Mammary epithelial cell (primary cell): ENCODE measurements at places on chromosomes 12 and 14.
A peak's percentile ranks its signal among the peaks of the same experiment; 100 is the strongest.

DNA sequence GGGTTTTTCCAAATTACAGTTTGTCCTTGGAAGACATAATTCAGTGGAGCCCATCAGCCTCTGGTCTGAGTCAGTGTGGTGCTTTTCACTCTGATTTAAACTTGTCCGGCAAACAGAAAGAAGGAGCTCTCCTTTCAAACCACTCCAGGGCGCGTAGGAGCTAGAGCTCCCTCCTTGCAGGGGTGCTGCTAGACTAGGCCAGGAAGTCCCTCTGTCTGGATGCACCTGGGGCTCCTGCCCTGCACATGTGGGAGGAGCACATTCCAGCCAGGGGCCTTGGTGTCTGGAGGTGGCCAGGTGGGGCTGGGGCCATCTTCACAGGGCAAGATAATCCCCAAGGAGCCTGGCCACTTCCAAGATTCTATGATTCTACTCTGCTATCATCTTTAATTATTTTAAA is 3.1 kb downstream of the SERPINA3 start:
- DNase-seq = no peak

DNA sequence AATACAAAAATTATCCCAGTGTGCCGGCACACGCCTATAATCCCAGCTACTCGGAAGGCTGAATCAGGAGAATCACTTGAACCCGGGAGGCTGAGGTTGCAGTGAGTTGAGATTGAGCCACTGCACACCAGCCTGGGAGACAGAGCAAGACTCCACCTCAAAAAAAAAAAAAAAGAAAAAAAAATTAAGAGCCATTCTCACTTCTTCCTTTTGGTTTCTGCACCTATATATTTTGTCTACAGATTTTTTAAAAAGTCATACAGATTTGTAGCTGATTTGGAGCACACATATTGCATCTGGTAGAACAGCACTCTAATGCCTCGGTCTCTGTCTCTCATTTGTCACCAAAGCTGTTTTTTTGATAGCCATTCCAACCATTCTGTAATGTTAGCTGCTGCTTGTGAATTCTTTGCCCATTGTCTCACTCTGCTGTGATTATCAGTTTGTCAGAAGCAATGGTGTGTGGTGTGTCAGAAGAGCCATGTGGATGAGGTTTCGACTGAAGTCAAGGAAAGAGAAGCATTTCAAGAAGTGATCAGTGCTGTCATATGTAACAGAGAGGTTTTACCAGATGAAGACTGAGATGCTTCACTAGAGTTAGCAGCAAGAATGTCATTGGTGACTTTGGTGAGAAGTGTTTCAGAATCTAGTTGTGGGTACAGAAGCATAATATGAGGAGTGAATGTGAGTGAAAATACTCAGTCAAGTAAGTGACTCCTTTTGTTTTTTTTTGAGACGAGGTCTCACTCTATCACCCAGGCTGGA is 8.7 kb upstream of the KTN1 start:
- no peak for DNase-seq

DNA sequence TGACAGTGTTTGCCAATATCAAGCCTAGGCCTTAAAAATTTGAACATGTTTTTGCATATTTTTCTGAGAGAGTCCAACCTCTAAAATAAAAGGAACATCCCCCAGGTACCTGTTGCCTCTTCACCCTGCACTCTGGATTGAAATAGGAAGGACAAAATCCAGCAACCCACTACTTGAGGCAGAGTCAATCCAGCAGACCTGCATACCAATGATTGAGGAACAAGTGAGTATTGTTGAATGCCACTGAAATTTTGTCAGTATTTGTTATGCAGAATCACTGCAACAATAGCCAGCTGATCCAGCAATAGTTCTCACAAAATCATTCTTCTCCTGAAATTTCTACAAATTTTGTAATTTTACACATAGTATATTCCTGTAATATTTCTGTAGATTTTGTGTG is 460.6 kb upstream of the FOXG1 start:
- no peak for DNase-seq

DNA sequence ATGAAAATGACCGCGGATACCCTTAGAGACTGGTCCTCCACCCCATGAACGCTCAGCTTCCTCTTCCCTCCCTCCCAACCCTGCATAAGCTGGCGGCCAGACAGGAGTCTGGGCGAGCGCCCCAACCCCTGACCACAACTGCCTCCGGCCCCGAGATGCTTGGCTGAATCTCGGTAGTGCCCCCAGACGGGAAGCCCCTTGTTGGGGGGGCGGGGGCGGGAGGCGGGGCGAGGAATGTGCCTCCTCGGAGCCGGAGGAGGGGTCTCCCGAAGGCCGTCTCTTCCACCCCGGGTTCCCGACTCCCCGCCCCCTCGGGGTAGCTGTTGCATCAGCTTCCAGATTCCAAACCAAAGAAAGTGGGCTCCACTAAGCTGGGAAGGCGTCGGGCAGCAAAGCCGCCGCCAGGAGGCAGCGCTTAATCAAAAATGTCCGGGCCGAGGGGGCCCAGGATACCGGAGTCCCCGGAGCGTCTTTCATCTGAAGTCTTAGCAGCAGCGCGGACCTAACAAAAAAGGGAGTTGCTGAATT is 7.1 kb upstream of the MRPL52 start:
- DNase-seq = peak; percentile 63

- DNase-seq = no peak
These were observed 69.9 kb upstream of the MON2 start for GRCh38 chr12:62396750-62397149.

DNA sequence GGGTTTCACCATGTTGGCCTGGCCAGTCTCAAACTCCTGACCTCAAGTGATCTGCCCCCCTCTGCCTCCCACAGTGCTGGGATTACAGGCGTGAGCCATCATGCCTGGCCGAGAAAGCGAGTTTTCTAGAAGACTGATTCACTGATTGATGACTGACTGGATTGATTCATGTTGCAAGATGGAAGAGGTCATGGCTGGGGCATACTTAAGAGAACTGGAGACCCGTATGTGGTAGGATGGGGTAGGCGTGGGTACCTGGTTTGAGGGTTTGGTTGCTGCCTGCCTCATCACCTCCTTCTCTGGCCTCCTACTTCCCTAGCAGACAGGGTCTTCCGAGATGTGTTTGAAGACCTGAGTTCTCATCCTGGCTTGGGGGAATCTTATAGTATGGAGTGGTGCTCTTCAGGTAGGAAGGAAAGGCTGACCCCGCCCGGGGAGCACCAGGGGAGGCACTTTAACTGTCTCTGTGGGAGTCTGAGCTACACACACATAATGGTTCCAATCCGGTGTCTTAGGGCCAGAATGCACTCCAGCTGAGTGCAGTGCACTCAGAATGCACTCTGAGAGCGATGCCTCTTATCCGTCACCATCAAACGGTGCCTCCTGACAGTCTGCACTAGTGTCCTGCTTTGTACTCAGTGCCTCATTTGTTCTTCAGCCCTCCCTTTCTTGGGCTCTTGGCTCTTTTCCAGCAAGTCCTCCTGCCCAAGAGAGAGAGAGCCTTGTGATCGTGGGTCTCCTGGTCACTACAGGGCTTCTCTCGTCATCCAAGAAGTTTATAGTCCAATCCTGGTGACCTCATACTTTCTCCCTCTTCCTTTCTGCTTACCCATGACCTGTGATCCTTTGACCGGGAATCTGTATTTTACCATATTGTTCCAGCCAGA is 19.7 kb downstream of the PLEKHG3 start:
- peak; percentile 85 for DNase-seq

DNA sequence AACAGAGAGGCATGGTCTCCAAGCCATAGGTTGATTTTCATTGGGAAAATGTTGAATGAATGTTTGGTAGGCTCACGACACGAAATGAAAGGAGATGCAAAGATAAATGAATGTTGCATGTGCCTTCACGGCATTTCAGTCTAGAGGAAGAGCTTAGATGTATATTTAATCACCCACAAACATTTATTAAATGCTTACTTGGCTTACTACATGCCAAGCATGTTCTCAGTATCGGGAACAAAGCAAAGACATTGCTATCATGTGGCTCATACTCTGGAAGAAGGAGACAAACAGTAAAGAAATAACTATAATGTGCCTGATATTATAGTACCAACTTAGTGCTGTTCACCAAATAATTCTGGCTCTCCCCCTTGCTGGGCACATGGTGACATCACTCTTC is 133.5 kb downstream of the LLPH start:
- no peak for DNase-seq

DNA sequence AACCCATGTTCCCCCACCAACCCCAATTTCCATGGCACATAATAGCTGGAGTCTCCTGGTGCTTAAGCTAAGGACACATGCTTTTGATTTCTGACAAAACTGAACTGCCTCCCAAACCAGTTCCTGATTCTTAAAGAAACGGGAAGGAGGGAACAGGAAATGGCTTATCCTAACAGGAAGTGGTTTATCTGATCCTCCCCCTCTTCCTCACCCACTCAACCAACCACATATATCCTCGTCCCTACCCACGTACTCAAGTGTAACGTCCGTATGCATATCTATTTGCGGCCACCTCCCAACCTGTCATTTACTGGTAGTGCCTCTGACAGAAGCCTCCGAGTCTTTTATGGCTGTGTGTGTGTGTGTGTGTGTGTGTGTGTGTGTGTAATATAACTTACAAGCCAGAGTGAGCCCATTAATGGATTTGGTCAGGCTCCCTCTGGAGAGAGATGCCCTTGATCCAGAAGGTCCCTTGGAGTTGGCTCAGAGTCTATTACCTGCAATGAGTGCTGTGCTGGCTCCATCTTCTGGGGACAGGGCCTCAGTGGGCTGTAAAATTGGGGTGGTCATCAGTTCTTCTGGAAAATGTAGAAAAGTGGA is 7.7 kb downstream of the DAZAP2 start:
- DNase-seq = no peak

DNA sequence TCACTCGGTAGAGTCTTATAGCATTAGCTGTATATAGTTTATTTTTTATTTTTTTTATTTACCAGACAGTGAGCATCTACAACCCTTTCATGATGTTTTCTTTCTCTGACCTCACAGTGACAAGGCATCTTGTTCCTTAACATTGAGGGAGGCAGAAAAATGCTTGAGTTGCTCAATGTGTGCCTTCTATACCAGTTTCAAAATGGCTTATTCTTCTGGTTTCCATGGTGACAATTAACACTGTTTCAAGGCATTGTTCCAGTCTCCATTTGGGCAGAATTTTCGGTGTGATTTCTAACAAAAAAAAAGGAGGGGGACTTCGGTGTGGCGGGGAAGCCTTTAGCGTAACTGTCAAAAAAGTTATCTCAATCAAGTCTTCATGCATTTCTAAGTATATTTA is 209.7 kb upstream of the NPAS3 start:
- DNase-seq = no peak

DNA sequence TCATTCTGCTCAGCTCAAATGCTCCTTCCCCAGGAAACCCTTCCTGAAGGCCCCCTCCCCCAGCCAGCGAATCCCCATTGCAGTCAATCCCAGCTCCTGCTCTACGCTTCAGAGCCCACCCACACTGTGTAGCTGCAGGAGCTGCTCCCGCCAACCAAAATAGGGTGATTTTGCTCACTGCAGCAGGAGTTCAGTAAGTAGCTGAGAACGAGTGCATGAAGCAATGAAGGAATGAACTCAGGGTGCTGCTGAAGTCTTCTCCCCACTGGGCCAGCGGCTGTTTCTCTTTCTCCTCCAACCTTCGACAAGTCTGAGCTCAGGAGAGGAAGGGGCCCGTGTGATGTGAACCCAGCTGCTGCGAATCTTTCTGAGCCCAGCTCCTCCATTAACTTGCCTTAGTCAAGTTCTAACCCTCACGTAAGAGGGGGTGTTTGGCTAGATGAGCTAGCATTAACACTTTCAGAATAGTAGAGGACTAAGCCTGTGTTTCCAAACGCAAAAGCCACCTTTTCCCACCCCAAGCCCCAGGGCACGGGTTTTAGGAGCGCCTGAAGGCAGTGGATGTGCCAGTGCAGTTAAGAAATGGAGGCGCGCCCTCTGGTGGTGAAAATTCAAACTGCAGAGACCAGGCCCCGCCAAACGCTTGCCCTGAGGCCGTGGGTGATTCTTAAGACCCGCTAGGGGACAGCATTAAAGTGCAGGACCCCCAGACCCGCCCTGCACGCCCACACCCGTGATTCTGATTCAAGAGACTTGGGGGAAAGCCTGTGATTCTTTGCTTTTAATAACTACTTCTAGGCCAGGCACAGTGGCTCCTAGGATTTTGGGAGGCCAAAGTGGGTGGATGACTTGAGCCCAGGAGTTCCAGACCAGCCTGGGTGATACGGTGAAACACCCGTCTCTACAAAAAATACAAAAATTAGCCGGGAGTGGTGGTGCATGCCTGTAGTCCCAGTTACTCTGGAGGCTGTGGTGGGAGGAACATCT is 11.9 kb upstream of the SERPINA4 start:
- DNase-seq = peak; percentile 21

GRCh38 chr12:117025481-117026151 is 73.6 kb downstream of the TESC start:
- DNase-seq = peak; percentile 44

- DNase-seq = no peak
These were observed 73.0 kb downstream of the PTPN21 start for GRCh38 chr14:88481794-88482193.

GRCh38 chr12:80752464-80752863 is 35.8 kb downstream of the MYF5 start:
- DNase-seq = no peak

- DNase-seq = no peak
These were observed 5.1 kb upstream of the TMED10 start for GRCh38 chr14:75181293-75182062.

DNA sequence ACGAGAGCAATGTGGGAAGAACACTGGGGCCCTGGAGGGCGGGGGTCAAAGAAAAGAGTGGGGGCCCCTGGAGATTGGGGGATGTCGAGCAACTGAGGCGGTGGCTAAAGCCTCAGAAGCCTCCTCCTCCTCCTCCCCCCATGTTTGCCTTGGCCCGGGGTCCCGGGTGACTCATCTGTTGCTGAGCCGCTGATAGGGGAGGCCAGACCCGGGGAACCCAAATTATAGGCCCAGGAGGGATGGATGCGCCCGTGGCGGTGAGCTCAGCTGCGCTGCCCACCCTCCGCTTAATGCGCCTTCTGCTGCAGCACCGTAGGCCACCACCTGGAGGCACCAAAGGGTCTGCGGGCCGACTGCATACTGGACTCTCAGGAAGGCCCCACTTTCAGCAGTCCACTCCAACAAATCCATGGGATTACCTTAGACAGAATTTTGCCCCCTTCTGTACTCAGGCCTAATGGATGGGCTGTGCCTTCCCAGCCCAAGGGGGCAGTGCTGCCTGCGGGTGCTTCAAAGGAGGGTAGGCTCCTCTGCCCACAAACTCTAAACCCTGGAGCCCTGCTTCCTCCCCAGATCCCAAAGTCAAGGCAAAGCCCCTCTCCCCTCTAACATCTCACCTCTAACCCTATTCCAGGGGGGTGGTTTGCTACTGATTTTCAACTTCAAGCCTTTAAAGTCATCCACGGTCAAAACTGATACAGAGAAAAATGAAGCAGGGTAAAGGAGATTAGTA is 2.6 kb upstream of the WNT10B start:
- DNase-seq = no peak

- DNase-seq = no peak
These were observed 82.2 kb upstream of the RMST start for GRCh38 chr12:97380440-97380839.
